ENCODE measurements at places on chromosomes 5 and 9.

DNA sequence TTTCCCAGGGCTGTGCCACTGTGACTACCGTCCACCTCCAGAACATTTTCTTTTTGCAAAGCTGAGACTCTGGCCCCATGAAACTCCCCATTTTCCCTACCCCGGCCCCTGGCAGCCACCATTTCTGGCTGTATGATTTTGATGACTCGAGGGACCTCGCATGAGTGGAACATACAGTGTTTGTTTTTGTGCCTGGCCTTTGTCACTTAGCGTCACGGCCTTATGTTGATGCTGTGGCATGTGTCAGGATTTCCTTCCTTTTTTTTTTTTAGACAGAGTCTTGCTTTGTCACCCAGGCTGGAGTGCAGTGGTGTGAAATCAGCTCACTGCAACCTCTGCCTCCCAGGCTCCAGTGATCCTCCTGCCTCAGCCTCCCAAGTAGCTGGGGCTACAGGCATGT lies 42.7 kb downstream of the ASS1 start:
- DNase-seq, result no peak
- H3K27me3 ChIP-seq, result peaks cover 19% of the 10 kb centered on the region
- no peak overlapping the region for H3K4me3 ChIP-seq
- no peaks in the 10 kb centered on the region for H3K4me1 ChIP-seq
- no peaks in the 10 kb centered on the region for H3K36me3 ChIP-seq

- H3K4me3 ChIP-seq, result no peak overlapping the region
- DNase-seq, result no peak
- H3K4me1 ChIP-seq, result no peaks in the 10 kb centered on the region
- no peak overlapping the region for H3K27ac ChIP-seq
- H3K27me3 ChIP-seq, result no peaks in the 10 kb centered on the region
Observed at GRCh38 chr9:121862371-121863332, 211.2 kb downstream of the DAB2IP start.

DNA sequence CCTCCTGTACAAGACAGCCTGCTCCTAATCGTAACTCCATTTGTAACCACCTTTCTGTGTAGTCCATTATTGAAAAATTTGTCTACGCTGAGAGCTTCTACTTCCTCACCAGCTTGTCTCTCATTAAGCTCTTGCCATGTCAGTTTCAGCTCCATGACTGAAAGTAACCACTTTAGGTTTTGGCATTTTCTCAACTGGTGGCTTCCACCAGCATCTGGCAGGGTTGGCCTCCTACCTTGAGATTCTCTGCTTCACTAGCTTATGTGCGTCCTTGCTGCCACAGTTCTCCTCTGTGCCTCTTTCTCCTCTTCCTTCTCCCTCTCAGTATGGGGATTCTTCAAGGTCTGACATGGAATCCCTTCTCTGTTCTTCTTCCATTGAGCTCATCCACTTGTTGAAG lies 31.8 kb downstream of the F2RL2 start:
- no peak for DNase-seq
- peaks cover 29% of the 10 kb centered on the region for H3K4me1 ChIP-seq
- H3K4me3 ChIP-seq, result no peak overlapping the region

GRCh38 chr9:69535911-69536310 lies 136.3 kb downstream of the APBA1 start:
- no peaks in the 10 kb centered on the region for H3K36me3 ChIP-seq
- H3K4me1 ChIP-seq, result no peaks in the 10 kb centered on the region
- DNase-seq, result no peak
- no peak overlapping the region for H3K27ac ChIP-seq
- peaks cover 44% of the 10 kb centered on the region for H3K27me3 ChIP-seq

GRCh38 chr9:69564557-69564956 lies 107.6 kb downstream of the APBA1 start:
- H3K4me1 ChIP-seq, result no peaks in the 10 kb centered on the region
- H3K27ac ChIP-seq, result no peak overlapping the region
- no peak for DNase-seq
- no peak overlapping the region for H3K4me3 ChIP-seq
- H3K27me3 ChIP-seq, result peaks cover 15% of the 10 kb centered on the region

DNA sequence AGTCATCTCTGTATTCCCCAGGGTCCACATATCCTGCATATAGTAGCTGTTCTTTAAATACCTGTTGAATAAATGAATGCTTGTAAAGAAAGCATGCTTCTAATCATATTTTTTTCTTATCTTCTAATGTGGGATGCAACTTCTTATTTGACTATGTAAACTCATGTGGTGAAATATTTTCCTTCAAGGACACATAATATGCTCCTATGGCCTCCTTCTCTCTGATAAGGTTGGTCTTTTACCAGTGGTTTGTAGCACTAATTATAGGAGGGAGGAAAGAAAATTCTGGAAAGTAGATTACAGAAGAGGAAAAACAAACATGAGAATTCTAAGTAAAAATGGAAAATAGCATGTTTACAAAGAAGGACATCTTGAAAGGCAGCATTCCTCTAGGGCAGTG lies 28.6 kb upstream of the C5orf63 start:
- no peak overlapping the region for H3K27ac ChIP-seq
- DNase-seq, result no peak
- H3K4me3 ChIP-seq, result no peak overlapping the region
- H3K36me3 ChIP-seq, result peaks cover 4% of the 10 kb centered on the region
- H3K27me3 ChIP-seq, result peaks cover 24% of the 10 kb centered on the region
- no peaks in the 10 kb centered on the region for H3K4me1 ChIP-seq

DNA sequence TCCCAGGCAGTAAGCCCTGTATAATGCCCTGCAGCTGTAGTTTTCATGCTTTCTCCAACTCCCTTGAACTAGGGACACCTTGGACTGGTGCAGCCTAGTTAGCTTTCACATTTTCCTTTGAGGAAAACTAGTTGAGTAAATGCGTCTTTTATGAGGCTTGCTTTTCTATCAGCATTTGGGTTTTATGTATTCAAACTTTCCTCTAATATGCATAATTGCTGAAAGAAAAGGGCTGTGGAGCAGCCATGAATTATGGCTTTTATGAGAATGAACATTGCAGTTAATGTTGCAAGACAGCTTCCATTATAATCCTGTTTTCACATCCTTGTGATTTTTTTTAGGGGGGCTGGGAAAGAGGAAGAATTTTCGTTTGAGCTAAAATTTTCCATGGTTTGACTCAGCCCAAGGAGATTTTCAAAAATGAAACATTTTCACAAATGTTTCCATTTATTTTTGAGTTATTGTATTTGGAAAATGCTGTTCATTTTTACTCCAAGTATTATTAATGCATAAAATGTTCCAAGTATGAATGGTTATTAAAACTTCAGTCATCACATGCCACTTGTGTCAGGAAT lies 57.9 kb upstream of the PPP3R2 start:
- H3K27me3 ChIP-seq, result no peaks in the 10 kb centered on the region
- no peak for DNase-seq
- H3K36me3 ChIP-seq, result no peaks in the 10 kb centered on the region
- no peak overlapping the region for H3K27ac ChIP-seq

DNA sequence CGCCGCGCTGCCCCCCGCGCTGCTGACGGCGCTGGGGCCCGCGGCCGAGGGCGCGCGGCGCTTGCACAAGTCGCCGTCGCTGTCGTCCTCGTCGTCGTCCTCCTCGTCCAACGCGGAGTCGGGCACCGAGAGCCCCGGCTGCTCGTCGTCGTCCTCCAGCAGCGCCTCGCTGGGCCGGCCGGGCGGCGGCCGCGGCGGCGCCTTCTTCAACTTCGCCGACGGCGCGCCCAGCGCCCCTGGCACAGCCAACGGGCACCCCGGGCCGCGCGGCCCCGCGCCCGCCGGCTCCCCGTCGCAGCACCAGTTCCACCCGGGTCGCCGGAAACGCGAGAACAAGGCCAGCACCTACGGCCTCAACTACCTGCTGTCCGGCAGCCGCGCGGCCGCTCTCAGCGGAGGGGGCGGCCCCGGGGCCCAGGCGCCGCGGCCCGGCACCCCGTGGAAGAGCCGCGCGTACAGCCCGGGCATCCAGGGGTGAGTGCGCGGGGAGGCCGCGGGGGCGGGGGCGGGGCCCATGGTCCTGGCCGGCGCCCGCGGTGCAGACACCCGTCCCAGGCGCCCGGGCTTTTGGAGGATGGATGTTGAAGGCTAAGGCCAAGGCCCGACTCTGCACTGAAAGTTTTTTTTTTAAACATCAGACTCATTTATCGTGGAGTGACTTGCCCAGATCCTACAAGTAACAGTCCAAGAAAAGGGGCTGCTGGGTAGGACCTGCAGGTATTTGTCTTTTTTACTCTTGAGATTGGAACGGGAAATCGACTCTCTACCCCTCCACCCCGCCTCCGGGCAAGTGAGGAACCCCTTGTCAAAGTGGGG lies 1.2 kb downstream of the TENT4A start:
- H3K27ac ChIP-seq, result no peak overlapping the region
- H3K4me3 ChIP-seq, result peak overlapping the region; percentile 93
- no peaks in the 10 kb centered on the region for H3K27me3 ChIP-seq
- H3K36me3 ChIP-seq, result no peaks in the 10 kb centered on the region

DNA sequence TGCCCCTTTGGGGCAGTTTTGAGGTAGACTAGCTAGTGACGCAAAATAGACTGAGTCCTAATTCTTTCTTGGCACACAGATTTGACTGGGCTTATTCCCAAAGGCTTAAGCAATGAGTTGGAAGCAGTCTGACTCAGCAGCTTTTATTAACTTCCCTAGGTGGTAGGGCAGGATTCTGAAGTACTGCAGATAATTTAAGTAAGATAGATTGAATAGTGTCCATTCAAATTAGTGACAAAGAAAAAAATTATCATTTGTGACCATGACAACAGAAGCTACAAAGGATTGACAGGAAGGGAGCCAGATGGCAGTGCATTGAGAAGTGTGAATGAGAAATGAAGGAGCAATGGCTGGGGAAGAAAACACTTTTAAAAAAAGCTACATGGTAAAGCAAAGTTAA lies 649.4 kb downstream of the CDH9 start:
- peaks cover 16% of the 10 kb centered on the region for H3K36me3 ChIP-seq
- H3K4me1 ChIP-seq, result no peaks in the 10 kb centered on the region
- no peaks in the 10 kb centered on the region for H3K27me3 ChIP-seq
- no peak overlapping the region for H3K4me3 ChIP-seq

GRCh38 chr9:123568691-123569688 lies 213.0 kb downstream of the CRB2 start:
- H3K4me1 ChIP-seq, result peaks cover 3% of the 10 kb centered on the region
- no peak overlapping the region for H3K27ac ChIP-seq
- H3K36me3 ChIP-seq, result no peaks in the 10 kb centered on the region
- no peak overlapping the region for H3K4me3 ChIP-seq

DNA sequence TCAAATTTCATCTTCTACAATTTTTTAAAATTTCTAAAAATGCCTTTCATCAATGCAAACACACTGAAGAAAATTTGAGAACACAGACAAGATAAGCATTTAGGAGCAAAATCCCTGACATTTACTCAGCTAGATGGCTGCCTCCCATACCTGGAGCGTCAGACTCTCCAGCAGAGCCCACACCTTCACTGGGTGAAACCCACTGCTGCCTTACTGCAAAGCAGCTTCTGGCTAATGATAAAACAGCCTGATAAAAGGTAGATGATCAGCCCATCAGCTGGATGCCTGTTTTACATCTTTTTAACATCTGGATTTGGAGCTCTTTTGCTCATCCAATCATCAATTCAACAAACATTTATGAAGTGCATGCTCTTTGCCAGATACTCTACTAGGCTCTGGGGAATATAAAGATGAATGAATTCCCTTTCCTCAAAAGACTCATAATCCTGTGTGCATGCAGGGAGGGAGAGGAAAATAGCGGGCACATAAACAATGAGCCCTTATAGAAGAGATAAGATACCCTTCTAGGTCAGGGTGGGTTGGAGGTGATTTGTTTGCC lies 271.2 kb downstream of the SAXO1 start:
- no peaks in the 10 kb centered on the region for H3K4me1 ChIP-seq
- H3K36me3 ChIP-seq, result no peaks in the 10 kb centered on the region
- H3K27ac ChIP-seq, result no peak overlapping the region
- no peak for DNase-seq

DNA sequence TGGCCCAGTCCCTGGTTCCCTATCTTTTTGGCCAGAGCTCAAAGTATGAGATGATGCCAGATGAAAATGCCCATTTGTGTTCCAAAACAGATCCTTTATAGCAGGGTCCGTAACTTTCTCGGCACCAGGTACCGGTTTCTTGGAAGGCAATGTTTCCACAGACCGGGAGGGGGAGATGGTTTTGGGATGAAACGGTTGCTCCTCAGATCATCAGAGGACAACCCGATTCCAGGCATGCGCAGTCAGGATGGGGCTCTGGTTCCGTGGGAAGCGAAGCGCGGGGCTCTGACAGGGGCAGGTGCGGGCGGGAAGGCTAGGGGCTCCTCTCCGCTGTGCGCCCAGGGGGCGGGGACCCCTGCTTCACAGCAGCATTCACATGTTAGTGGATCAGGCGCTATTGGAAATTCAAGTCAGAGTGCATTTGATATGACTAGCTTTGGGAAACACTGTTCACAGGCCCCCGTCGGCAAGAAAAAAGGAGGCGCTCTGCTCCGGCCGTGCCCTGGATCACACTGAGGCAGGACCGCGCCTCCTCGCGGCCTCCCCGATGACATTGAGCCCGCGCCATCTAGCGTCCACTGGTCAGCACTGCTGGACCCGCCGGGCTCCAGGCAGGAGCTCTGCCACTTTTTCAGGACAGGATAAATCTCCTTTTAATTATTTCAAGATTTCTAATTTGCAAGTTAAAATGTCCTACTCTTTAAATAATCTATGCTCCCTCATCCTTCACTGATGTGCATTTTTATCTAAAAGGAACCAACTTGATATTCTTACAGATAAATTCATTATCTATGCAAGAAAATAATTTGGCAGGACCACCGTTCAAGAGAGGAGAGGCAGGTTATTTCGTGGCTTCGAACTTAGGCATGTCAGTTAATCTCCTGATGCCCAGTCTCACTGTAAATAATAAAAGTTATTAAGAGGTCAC lies 190.0 kb downstream of the FANCC start:
- DNase-seq, result peak; percentile 74
- no peak overlapping the region for H3K4me3 ChIP-seq
- H3K4me1 ChIP-seq, result peaks cover 4% of the 10 kb centered on the region
- no peak overlapping the region for H3K27ac ChIP-seq
- no peaks in the 10 kb centered on the region for H3K27me3 ChIP-seq

DNA sequence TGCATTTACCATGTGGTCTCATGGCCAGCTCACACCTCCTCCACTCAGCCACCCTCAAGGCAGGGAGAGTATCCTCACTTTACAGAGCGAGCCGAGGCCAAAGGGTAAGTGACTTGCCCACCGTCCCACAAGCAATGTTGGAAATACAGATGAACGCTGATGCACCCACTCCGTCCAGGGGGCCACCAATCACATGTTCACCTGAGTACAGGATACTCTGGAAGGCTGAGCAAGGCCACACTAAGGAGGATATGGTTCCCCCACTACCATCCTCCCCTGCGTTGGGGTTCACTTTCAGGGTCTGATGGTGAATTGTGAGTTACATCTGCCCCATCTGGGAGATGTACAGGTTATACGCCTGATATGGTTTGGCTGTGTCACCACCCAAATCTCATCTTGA lies 128.8 kb downstream of the ATPSCKMT start:
- no peak overlapping the region for H3K4me3 ChIP-seq
- no peaks in the 10 kb centered on the region for H3K4me1 ChIP-seq
- no peak for DNase-seq
- no peak overlapping the region for H3K27ac ChIP-seq

All from natural killer cell treated with Interleukin-12 subunit alpha and Interleukin-12 subunit beta and Interleukin-15 and Interleukin-18, amount 100 ng/mL, for 72 hours (primary cell).